CD4-positive, alpha-beta T cell (primary cell): ENCODE measurements at places on chromosomes 5 and 9.

GRCh38 chr5:61965069-61965468 is 340.9 kb upstream of the KIF2A start:
- no peaks in the 10 kb centered on the region for H3K27me3 ChIP-seq
- no peak overlapping the region for H3K27ac ChIP-seq
- H3K36me3 ChIP-seq = no peaks in the 10 kb centered on the region

DNA sequence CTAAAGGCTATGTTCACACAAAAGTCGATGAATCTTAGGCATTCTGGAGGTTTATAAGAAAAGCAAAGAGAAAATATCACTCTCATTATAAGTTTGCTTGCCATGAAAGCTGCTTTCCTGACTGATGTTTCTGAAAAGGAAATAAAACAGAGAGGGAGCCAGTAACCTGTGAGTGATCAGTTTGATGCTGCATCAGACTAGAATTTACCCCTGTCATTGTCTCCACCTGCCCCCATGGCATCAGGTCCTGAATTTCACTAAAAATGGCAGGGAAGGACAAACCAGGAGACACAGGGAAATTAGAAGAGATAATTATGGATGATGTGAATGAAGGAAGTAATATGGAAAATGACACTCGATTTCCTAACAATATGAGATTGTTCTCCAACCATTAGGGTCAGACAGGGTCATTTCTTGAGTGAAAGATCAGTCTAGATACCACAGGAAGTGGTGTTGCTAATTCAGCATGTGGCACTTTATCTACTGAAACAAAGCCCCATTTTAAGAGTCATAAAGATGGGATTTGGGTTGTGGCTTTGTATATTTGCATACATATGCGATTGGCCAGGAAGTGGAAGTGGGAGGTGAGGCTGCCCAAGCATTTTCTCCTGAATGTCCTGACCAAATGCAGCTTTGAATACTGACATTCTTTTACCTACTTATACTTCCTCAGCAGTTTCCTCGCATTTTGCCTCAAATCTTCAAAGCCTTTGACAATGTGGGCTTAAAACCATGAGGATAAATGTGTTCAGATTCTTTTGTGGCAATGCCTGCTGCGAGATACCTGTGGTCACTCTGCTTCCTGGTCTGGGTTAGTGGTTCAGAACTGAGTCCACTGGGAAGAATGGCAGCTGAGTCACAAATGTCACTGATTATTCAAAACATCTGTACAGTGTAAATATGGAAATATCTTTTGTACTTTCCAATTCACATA is 29.7 kb downstream of the MEGF10 start:
- H3K27ac ChIP-seq = no peak overlapping the region
- H3K4me3 ChIP-seq = no peak overlapping the region
- peaks cover 5% of the 10 kb centered on the region for H3K4me1 ChIP-seq
- H3K36me3 ChIP-seq = no peaks in the 10 kb centered on the region
- no peak for DNase-seq

GRCh38 chr9:112699230-112699629 is 18.7 kb downstream of the INIP start:
- H3K4me3 ChIP-seq = no peak overlapping the region
- no peaks in the 10 kb centered on the region for H3K27me3 ChIP-seq
- peaks cover 4% of the 10 kb centered on the region for H3K4me1 ChIP-seq
- H3K36me3 ChIP-seq = peaks cover 32% of the 10 kb centered on the region

GRCh38 chr5:68932830-68933434 is 160.9 kb upstream of the SLC30A5 start:
- DNase-seq = peak; percentile 47
- no peak overlapping the region for H3K27ac ChIP-seq
- H3K4me1 ChIP-seq = no peaks in the 10 kb centered on the region
- H3K4me3 ChIP-seq = no peak overlapping the region

- peak overlapping the region; percentile 85 for H3K4me3 ChIP-seq
- peak overlapping the region; percentile 97 for H3K27ac ChIP-seq
- H3K27me3 ChIP-seq = no peaks in the 10 kb centered on the region
- peaks cover 88% of the 10 kb centered on the region for H3K4me1 ChIP-seq
- peaks cover 18% of the 10 kb centered on the region for H3K36me3 ChIP-seq
Observed at GRCh38 chr5:151081431-151082281, 822 bp upstream of the TNIP1 start.

DNA sequence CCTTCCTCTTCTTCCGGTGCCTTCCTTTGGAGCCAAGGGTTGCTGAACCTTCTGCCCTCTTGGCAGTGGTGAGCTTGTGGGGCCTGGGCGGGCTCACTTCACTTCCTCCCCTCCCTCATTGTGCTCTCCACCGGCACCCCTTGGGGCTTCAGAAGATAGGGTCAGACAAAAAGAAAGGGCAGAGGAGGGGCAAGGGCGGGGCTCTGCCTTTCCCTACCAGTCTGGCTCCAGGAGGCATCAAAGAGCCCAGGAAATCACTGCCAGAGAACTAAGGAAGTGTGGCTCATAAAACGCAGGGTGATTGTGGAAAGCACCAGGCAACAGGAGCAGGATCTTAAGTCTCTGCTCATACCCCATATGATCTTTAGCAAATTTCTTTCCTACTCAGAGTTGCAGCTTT is 34.8 kb downstream of the ACOT12 start:
- no peak for DNase-seq
- H3K4me3 ChIP-seq = no peak overlapping the region
- H3K4me1 ChIP-seq = no peaks in the 10 kb centered on the region
- no peaks in the 10 kb centered on the region for H3K36me3 ChIP-seq

- no peaks in the 10 kb centered on the region for H3K36me3 ChIP-seq
- no peak overlapping the region for H3K4me3 ChIP-seq
- no peak for DNase-seq
- H3K27ac ChIP-seq = no peak overlapping the region
- no peaks in the 10 kb centered on the region for H3K27me3 ChIP-seq
- no peaks in the 10 kb centered on the region for H3K4me1 ChIP-seq
Observed at GRCh38 chr5:41539454-41539853, 29.1 kb upstream of the PLCXD3 start.
